ENCODE measurements at places on chromosomes 3 and 15.

DNA sequence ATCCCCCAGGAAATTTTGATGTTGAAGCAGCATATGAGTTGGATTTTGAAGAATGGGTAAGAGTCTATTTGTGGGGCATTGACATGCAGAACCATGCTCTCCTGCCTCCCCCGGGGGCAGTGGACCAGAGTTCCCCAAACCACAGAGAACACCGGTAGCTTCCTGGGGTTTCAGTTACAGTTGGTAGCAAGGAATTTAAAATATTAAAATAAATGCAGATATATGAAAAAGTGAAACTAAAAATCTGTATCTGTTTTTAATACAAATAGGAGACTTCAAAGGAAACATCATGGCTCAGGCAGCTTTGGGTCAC lies 37.4 kb downstream of the SLC9A9 start:
- DNase-seq: no peak

DNA sequence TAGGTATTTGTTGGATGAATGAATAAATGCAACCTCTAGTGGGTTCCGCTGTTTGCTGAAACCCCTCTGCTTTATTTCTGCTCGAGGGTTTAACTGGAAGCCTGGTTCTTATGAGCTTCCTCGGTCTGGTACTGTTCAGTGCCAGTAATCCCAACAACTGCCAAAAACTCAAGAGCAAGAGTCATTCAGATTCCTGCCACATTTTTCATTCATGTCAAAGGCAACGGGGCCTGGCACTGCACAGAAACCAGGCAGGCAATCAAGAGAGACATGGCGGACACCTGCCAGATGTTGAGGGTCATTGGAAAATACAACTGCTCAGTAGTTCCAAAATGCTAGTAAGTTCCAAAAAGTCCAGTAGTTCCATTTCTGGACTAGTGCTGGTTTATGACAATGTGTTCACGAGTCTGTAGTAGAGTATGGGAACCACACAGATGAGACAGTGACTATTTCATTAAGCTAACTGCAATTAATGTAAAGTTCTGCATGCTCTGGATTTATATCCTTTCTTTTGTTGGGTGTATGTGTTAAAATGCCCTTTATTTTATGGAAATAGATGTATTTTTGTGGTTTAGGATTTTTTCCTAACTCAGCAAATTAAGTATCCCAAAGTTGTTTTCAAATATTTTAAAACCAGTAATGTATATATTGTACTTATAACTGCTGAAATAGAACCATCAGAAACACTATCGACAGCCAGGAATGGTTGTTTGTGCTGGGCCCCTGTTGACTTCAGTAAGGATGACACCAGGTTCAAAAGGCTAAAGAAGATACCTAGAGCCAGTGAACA lies 22.7 kb upstream of the TMEM41A start:
- DNase-seq: no peak

- no peak for DNase-seq
Observed at GRCh38 chr3:167187221-167187620, 192.9 kb downstream of the ZBBX start.

DNA sequence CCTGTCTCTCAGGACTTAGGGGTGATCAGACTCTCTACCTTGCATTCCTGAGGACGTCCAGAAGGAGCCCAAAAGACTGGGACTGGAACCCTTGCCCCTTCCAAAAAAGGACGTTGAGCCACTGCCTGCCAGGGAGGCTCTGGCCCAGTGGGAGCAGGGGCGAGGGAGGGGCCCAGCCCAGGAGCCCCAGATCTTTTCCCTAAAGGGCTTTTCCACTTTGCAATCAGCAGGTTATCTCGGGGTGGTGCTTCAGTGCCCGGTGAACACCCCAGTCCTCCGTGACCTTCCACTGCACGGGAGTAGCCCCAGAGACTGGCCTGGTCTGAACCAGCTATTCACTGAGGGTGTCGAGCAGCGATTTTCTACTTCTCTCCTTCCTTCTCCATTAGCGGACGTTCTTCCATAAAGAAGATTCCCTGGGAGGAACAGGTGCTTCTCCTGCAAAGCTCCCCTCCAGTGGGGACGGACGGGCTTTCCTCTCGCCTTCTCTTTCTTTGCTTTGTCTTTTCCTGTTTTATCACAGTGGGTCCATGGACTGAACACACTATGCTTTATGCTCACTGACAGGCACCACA lies 113.7 kb downstream of the CHSY1 start:
- no peak for DNase-seq

All from iPS DF 6.9 (cell line).